ENCODE measurements at places on chromosomes 13 and 19.

DNA sequence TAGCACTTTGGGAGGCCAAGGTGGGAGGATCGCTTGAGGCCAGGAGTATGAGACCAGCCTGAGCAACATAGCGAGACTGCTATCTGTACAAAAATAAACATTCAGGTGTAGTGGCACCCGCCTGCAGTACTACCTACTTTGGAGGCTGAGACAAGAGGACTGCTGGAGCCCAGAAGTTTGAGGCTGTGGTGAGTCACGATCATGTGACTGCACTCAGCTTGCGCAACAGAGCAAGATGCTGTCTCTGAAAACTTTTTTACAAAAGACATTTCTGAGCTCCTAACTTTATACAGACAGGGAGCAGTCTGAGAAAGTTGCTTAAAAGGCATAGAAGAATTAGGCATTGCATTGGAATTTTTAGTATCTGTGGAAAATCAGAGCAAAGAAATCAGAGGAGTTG is 10.4 kb upstream of the TBC1D4 start:
- no peak for DNase-seq

DNA sequence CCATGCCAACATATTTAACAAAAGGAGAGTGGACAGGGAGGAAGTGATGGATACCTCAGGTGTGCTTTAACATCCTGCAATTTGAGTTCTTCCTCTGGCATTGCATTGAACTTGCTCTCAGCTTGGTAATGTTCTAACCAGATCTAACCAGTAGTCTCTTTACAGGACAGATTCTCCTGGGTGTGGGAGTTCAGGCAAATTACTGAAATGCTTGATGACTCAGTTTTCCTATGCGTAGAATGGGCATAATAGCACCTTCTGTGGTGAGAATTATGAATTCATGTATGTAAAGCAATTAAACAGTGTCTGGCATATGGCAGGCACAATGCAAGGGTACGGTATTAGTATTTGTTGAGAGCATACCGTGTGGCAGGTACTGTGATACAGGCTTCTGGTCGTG is 3.6 kb downstream of the AKAP11 start:
- DNase-seq: no peak

- no peak for DNase-seq
Measured at GRCh38 chr19:41701401-41702075, 6.9 kb upstream of the CEACAM5 start.

GRCh38 chr13:29520671-29521070 is 74.8 kb downstream of the SLC7A1 start:
- no peak for DNase-seq

GRCh38 chr13:62908321-62908720 is 1492.7 kb upstream of the PCDH20 start:
- DNase-seq: no peak

- no peak for DNase-seq
Measured at GRCh38 chr13:76692346-76692745, 193.9 kb downstream of the KCTD12 start.

DNA sequence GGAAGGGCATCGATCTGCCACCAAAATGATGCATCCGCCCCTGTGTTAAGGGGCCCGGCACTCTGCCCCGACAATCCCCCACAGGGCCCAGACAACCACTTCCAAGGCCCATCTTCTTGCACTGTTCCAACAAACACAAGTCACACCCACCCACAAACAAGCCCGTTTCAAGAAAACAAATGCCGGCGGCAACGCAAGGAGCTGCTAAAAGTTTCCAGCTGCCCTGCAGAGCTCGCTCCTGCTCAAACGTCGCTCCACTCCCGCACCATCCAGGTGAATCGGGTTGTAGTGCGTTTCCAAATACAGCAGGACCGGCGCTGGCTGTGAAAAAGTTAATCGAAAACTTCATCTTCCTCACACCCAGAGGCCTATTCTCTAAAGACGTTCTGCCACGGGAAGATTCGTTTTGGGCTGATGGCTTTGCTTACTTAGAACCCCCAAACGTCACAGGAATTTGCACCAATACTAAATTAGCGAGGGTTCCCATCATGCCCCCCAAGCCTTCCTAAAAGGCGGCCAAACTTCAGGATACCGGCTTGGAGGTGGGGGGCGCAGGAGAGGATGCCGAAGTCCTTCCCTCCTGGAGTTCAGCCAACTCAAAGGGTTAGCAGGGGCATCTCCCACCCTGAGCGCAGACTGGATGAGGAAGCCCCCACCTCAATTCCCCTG is 107.4 kb upstream of the DOCK9 start:
- DNase-seq: peak; percentile 26

DNA sequence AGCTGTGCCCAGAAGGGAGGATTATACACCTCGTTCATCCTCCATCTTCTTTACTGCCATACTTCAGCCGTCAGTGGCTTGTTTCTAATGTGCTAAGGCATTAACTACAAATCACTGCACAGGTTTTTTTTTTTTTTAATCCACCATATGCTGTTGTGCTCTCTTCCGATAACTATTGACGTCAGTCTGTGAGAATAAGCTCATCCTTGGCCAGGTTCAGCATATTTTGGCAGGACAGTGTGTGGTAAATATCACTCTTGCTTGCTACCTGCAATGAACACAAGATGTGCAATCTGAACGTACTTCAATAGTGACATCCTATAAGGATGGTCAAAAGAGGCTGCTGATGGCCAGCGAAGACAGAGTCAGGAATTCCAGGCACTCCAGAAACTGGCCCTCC is 2030.7 kb upstream of the PCDH20 start:
- no peak for DNase-seq

- no peak for DNase-seq
Measured at GRCh38 chr13:99265821-99266426, 7.7 kb upstream of the GPR18 start.

DNA sequence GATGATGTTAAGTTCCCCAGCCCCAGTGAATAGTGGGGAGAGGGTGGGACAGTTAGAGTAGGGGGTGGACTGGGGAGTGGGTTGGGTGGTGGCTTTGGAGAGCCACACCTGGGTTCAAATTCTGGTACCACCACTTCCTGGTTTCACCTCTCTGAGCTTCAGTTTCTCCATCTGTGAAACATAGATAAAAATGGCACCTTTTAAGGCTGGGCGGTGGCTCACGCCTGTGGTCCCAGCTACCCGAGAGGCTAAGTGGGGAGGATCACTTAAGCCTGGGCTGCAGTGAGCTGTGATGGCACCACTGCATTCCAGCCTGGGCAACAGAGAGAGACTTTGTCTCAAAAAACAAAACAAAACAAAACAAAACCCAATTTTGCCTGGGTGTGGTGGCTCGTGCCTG is 5.9 kb downstream of the VAV1 start:
- no peak for DNase-seq

DNA sequence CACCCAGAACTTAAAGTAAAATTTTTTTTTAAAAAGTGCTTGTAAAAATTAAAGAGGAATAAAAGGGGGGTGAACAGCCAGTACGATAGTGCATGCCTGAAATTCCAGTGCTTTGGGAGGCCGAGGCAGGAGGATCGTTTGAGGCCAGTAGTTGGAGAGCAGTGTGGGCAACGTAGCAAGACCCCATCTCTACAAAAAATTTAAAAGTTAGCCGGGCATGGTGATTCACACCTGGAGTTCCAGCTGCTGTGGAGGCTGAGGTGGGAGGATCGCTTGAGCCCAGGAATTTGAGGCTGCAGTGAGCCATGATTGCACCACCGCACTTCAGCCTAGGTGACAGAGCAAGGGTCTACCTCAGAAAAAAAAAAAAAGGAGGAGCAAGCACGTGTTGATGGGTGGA is 7.8 kb downstream of the ADAMTSL5 start:
- DNase-seq: no peak

DNA sequence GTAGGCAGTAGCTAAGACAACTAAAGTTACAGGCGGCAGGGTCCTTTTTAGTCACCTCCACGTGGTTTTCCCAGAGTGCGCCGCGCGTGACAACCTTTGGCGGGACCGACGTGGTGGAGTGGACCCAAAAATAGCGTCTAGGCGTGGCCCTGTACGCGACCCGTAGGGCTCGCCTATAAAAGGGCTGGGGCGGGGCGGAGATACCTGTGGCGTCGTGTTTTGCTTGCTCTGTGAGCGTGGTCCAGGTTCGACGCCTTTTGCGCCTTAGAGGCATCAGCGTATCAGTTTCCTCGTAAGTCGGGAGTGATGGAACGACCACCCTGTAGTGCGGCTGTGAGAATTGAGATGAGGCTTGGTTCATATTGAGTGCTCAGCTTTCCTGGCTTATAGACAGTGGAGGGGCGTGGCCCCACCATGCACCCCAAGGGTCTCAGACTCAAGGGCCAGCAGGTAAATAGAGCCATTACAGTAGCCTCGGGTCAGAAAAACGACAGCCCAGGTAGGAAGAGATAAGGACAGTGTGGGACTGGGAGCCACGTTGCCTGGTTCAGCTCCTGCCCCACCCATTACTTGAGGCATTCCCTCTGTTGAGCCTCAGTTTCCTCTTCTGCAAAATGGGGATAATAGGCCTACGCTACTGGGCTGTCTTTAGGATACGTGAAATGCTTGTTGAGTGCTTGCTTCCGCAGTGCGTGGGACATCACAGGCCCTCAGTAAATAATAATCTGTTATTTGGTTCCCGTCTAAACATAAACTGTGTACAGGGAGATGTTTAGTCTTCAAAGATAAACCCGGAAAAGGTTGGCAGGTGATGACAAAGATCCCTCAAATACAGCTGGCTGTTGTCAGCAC is 693 bp upstream of the TMED1 start:
- peak; percentile 63 for DNase-seq

DNA sequence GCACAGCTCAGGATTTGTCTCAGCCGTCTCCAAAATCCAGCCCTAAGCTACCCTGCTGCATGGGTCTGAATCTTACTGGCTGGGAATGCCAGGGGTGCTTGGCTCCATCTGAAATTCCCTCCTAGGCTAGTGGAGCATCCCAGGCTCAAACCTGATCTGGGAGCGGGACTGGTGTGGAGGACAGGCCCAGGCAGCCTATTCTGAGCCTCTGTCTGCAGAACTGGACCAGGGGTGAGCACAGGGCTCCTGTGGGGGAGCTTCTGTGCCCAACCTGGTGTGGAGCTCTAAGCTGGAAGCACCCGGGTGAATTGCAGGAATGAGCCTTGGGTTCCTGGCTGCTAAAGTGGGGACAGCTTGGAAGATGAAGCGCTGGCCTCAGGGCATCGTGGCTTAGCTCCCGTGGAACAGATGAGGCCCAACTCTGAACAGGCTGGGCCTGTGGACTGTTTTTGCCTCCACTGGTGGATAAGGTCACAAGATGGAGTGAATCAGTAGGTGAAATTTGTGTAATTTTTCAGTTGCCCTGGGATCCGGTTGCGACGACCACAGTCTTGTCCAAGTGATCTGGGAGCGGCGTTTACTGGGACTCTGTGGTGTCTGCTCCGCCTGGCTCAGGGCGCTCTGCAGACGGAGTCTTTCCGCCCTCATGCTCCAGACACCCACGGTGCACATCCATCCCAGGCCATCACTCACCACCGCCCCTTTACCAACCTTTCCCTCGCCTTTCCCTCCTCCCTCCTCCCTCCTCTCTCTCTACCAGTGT is 79.5 kb downstream of the TEX29 start:
- DNase-seq: no peak

Measured in T-cell (primary cell).